CD4-positive, alpha-beta T cell treated with Interleukin-15 for 1 hour (primary cell): ENCODE measurements at places on chromosomes 5 and 9.

DNA sequence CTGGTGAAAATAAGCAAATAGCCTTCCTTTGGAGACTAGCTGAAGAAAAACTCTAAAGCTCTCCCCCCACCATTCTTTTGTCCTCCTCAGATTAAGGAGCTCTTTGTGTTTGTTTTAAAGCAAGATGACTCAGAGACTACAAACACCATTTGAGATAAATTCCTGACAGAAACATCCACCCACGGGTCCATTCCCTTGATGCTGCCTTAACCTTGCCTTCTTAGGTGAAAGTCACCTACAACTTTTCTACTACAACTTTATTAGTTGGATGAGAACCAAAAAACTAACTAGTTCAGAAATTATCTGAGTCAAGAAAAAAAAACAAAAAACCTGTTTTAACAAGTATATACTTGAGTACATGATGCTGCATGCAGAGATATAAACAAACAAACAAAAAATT is 831.1 kb downstream of the NR2F1-AS1 start:
- no peak for DNase-seq

- DNase-seq = no peak
Measured at GRCh38 chr9:8845808-8846207, 1046.2 kb upstream of the DMAC1 start.

GRCh38 chr9:74500584-74500924 is 3.4 kb downstream of the RORB start:
- DNase-seq = no peak

DNA sequence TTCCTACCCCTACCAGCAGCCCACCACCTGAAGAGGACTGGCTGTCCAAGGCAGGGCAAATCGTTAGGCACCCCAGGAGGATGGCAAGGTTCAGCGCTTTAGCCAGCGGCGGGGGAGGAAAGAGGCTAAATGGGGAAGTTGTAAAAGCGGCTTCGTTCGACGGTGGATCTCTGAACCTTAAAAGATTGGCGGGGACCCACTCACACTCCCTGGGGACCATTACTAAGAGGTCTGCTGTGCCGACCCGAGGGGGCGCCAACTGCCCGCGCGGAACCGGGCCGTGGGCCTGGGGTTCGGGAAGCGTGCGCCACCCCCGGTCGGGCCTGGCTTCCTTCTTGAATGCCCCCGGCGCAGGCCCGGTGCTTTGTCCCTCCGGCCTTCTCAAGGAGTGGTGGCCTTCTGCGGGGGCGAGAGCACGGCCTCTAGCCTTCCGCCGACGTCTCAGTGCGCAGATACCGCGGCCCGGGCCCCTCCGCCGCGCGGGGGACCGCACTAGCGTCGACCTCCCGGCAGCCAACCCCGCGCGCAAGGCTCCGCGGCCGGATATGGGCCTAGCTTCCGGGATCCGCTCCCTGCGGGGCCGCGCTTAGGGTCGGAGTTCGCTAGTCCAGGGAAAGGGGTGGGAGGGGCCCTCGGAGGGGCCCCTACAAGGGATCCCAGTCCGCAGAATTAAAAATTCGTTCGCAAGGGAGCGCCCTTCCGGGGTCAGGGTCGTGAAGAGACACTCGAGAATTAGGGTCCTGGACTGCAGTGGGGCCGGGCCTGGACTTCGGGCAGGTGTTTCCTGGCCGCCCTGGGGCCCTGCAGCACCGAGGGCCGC is 10.5 kb downstream of the NR2F1-AS1 start:
- DNase-seq = no peak

DNA sequence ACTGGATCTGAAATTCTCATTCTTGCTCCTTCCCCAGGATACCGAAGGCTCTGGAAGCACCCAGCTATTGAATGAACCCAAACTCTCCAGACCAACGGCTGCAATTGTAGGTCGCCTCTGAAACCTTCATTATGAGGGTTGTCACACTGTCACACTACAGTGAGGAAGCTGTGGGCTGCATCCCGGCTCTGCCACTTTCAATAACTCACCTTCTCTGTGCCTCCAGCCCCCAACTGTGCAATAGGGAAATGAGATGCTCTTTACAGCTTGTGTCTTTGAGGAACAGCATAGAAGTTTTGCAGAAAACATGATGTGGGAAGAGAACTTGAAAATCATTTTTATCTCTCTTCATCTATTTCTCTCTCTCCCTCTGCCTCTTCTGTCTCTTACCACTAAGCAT is 69.6 kb upstream of the TGFBR1 start:
- no peak for DNase-seq

DNA sequence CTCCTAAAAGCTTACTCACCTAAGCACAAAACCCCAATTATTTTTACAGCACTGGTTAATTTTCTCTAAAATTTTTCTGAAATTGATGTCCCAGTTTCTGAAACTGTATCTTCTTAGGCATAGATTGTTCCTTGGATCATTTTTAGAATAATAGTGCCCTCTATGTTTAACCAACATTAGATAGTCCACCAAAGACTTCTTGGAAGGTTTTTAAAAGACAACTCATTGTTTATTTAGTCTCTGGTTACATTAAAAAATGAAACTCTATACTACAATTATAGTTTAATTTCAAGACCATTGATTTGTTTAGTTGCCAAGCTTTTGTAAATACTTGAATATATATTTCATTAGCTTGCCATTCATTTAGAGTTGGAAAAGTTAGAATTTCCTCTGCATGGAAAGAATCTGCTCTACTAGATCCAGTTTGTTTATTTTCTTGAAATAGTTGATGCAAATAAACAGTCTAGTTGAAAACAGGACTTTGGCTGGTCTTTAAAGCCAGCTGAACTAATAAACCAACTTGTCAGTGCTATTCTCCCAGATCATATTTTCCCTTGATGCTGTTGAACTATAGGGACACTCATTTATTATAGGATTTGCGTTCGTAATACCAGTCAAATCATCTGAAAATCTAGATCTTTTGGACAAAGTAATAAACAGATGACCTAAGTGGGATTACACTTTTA is 990.5 kb downstream of the TLE1 start:
- no peak for DNase-seq

GRCh38 chr5:53167836-53168235 is 58.3 kb upstream of the MOCS2 start:
- DNase-seq = no peak

DNA sequence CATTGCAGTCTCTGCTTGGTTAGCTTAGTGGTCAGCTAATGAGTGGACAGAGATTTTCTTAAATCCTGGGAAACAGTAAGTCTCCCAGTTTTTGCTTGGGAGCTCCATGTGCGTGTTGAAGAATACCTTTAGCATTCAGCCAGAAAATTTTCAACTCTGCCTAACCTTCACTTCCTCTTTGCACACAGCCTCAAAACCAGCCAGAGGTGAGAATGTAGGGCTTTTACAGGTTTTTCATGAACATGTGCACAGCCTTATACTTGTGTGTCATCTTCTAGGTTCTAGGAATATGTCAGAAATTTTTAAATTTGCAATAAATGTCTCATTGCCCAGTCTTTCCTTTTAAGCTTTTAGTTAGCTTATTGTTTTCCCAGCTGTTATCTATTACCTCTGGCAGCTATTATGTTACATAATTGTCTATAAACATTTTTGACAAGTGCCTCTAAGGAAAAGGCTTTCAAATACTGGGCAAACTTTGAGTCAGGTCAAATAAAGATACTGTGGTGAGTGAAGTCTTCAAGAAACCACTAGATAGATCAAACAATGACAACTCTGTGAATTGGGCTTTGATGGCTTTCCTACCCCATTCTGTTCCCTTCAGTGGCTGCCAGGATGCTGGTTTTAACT is 12.7 kb downstream of the ADGRV1 start:
- DNase-seq = no peak

- no peak for DNase-seq
Measured at GRCh38 chr5:133114933-133115310, 63.1 kb downstream of the HSPA4 start.

GRCh38 chr9:134698587-134699342 is 57.2 kb downstream of the COL5A1 start:
- DNase-seq = peak; percentile 36

DNA sequence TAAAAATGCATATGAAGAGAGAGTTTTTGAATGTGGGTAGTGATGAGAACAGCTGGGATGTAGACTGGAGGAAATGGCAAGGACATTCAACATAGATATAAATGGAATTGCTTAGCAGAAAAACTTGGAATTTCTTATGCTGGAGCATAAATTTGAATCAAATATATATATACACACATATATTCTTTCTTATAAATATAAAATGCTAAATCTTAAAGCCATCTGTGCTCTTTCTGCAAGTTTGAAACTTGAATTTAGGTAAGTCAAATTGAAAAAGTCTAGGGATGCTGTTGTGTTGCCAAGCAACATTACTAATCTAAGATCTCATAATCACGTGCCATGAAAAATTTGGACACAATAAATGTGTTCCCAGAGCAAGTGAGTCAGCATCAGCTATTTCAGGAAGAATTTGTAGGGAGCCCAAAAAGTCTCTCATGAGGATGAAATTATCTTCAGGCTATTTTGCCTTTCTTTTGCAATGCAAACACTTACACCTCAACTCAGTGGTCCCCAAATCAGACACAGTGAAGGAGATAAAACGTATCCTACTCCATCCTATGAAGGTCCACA is 58.4 kb upstream of the ALDH1A1 start:
- no peak for DNase-seq

GRCh38 chr5:162956570-162956969 is 480.8 kb upstream of the CCNG1 start:
- DNase-seq = no peak

DNA sequence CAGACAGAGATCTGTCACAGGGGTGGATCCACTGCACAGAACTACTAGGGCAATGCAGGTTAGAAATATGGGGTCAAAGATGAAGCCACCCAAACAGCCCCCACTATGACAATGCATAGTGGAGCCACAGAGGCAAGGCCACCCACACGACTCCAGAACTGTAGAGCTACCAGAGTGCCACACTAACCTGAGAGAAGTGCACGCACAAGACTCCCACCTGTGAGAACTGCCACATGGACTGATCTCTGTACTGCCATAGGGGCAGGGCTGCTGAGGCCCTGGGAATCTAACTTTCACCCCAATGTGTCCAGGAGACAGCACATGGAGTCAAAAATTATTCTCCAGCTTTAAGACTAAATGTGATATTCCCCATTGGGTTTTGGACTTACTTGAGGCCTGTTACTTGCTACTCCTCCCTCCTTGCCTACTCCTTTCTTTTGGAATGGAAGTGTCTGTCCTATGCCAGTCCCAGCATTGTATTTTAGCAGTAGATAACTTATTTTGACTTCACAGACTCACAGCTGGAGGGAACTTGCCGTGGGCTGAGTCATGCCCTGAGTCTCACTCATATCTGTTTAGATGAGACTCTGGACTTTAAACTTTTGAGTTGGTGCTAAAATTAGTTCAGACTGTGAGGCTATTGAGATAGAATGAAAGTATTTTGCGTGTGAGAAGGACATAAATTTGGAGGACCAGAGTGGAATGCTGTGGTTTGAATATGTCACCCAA is 853.3 kb downstream of the MAT2B start:
- DNase-seq = no peak

GRCh38 chr9:116423149-116423548 is 264.0 kb upstream of the TRIM32 start:
- no peak for DNase-seq

DNA sequence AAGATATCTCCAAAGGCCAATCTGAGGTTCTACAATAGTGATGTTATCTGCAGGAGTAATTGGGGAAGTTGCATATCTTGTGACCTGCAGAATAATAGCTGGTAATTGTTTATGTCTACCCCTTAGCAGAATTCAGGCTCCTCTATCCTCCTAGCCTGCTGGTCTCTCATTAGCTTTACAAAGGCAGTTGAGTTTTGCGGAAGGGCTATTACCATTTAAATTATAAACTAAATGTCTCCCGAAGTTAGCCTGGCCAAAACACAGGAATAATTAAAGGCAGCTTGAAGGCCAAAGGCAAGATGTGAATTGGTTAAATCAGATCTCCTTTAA is 168.7 kb downstream of the TTC39B start:
- no peak for DNase-seq

GRCh38 chr5:150659360-150660107 is 1.5 kb upstream of the MYOZ3 start:
- no peak for DNase-seq

DNA sequence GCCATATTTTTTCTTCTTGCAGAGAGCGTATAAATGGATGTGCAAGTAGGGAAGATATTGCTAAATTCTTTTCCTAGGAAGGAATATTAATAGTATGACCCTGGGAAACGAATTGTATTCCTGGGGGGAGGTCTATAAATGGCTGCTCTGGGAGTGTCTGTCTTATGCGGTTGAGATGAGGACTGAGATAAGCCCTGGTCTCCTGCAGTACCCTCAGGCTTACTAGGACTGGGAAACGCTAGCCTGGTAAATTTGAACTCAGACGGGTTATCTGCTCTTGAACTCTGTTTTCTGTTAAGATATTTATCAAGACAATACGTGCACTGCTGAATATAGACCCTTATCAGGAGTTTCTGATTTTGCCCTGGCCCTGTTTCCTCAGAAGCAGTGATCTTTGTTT is 1126.4 kb upstream of the C9orf72 start:
- no peak for DNase-seq

- peak; percentile 59 for DNase-seq
Measured at GRCh38 chr5:168159425-168159824, 132.0 kb upstream of the WWC1 start.

- DNase-seq = no peak
Measured at GRCh38 chr9:6545017-6545691, 100.4 kb downstream of the GLDC start.

DNA sequence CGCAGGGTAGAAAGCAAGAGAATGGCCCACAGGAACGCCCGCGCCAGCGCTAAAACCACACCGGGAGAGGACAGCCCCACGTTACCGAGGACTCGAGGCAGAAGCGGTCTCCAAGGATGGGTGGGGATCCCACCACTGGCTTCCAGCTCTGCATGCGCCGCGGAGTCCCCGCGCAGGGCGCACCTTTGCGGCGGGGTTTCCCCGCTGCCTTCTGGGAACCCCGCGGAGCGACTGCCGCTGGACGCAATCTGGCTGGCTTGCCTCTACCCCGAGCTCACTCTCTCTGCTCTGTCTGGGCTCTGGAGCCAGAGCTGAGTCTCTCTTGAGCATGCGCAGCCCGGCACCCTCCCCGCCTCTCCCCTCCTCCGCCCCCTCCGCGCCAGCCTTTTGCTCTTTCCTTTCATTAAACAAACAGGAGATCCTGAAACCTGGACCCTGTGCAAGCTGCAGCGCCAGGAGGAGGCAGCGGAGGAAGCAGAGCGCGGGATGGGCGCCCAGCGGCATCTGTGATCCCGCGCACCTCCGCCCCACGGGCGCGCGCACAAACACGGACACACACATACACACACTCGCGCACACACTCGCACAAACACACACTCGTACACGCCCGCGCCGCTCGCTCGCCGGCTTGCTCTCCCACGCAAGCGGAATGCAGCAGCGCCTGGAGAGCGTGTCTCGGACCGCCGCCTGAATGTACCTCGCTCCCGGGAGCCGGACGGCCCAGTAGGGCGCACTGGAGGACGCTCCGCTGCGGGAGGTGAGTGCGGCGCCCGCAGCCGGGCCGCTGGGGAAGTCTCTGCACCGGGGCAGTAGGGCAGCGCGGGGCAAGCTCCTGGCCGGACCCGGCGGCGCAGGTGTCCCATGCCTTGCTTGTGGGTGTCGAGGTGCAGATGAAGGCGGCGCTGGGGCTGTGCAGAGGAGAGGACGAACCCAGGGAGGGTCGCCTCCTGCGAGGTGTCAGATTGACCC is at the start of gene PLPPR1:
TSS of gene PLPPR1 (plus strand) at position 382 of the 969 bp plus-strand sequence.
- DNase-seq = no peak

- DNase-seq = no peak
Measured at GRCh38 chr9:124124729-124125650, 113.4 kb downstream of the LHX2 start.
